ENCODE measurements at places on chromosomes 2 and 18. TPM values are rescaled to one million over a fixed set of nuclear protein-coding genes. Genes with fewer than 3 reads are reported as not detected.
A peak's percentile ranks its signal among the peaks of the same experiment; 100 is the strongest.

DNA sequence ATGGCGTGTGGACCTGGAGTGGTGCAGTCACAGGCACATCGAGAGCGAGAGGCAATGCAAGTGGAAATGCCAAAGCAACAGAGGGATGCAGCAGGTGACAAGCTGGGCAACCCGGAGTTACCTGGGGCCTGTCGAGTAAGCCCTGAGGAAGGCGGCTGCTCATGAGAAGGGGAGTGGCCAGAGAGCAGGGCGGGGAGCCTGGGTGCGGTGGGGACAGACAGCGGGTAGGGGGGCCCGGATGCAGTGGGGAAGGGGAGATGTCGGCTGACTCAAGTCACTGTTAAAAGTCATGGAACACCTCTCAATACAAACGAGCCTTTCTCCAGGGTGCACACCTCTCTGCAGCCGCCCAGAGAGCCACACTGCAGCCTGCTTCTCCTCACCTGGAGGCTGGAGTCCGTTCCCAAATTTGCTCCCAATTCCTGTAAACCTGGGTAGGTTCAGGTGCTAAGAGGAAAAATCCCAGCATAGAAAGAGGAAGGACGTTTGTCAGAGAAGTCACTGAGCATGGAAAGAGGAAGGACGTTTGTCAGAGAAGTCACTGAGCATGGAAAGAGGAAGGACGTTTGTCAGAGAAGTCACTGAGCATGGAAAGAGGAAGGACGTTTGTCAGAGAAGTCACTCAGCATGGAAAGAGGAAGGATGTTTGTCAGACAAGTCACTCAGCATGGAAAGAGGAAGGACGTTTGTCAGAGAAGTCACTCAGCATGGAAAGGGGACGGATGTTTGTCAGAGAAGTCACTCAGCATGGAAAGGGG lies 71.7 kb upstream of the TWIST2 start:
- DNase-seq, result no peak

DNA sequence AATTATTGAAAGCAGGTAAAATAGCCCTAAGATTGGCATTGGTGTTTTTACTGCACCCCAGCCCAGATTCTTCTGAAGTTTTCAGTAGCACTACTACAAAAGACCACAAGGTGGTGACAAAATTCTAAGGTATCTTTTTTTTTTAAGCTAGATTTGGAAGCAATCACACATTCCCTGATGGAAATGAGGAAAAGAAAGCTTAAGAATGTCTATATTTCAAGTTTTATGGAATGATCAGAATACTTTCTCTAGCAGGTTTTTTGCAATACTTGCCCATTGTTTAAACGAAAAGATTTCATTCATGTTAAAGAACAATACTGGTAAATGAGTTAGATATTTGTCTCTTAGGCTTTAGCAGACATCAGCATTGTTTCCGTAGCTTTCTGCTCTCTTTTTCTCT lies 32.1 kb upstream of the ZNF638 start:
- DNase-seq, result peak; percentile 56

DNA sequence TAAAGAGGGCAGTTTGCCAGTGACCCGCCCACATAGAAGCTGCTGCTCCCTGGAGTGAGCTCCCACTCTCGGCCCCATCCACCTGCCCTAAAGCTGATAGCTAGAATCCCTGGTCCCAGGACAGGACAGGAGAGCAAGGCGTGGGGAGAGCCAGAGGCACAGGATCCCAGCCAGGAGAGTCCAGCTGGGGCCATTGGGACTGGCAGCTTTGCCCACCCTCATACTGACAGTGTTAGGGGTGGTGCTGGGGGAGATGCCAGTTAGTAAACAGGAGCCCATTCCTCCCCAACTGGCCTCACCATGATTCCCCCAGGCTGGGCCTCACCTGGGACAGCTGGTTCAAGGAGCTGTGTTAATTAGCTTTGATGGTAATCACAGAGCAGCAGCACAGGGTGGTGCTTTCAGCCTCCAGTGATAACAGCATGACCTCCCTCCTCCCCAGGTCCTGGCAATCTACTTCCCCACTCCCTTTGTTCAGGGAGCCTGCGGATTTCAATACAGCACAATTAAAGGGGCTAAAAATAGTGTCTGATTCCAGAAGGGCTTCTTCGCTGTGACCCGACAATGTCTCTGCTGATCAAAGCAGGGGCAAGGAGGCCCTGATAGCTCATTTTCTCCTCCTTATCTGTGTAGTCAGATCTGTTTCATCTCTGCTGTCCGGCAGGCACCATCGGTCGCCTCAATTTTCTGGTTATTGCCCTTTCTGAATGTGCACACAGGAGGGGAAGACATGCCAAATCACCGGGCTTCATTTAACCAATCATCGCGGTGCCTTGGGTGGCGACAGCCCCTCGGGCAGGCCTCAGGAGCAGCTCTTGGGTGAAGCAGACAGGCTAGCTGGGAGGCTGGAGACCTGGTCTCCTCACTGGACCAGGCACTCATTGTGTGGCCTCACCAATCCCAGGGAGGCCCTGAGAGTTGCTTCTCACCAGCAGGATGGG lies 119.9 kb upstream of the TEX51 start:
- no peak for DNase-seq

GRCh38 chr2:160516547-160517365 lies 23.1 kb upstream of the RBMS1 start:
- DNase-seq, result no peak

GRCh38 chr2:102082571-102083392 lies 59.8 kb upstream of the IL1R1 start:
- DNase-seq, result peak; percentile 81

- DNase-seq, result no peak
These were observed 757.6 kb downstream of the NR4A2 start for GRCh38 chr2:155574941-155575340.

GRCh38 chr2:225911019-225911418 lies 511.5 kb downstream of the NYAP2 start:
- no peak for DNase-seq

GRCh38 chr18:11570073-11570588 lies 39.3 kb upstream of the SLC35G4 start:
- no peak for DNase-seq

DNA sequence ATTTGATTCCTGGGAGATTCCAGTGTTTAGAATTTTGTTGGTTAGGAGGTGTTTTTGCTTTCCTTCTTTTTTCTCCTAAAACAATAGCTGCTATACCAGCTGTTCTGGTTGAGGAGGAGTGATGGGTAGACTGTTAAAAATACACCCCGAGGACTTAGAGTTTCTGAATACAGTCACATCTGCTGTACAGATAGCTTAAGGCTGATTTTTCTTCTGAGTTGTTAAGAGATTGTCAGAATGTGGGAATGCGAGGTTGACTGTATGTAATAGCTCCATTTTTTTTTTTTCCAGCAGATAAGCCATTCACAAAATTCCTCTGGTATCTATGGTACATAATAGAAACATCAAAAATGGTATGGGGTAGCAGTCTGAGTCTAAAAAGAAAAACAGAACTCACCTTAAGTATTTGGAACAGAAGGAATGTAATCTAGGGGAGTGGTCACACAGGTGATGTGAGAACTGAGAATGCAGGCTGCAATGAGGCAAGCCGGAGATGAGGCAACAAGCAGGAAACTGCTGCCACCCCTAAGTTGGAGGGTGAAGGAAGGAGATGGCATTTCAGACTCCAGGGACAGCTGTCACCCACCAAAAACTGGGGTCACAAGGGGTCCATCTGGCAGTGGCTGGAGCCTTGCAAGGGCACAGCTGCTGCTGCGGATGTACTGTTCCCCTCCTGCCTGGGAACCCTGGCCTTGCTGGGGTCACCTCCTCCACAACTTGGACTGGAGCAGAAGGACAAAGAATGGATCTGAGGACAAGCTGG lies 2.4 kb downstream of the DGKD start:
- no peak for DNase-seq

- DNase-seq, result no peak
These were observed 5.5 kb upstream of the MROH2A start for GRCh38 chr2:233772583-233772982.

- DNase-seq, result peak; percentile 49
These were observed 3.8 kb downstream of the GALNT5 start for GRCh38 chr2:157261199-157261782.

DNA sequence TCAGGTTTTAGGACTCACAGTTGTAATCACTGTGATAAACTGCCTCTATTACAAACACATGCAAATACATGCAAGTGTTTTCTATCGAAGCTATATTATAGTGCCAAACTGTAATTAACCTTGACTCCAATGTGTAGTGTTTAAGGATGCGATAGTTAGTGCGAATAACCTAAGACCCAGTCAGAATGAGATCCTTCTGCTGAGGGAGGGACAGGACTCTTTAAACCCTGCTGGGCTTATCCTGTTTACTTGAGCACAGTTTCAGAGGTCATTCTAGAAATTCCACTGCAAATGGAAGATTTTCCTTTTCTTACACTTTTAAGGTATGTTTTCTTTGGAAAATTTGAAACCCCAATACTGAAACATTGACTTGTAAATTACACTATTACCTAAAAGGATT lies 68.2 kb downstream of the CALCRL start:
- no peak for DNase-seq

- no peak for DNase-seq
These were observed 113.5 kb downstream of the MEIS1 start for GRCh38 chr2:66548422-66548821.

DNA sequence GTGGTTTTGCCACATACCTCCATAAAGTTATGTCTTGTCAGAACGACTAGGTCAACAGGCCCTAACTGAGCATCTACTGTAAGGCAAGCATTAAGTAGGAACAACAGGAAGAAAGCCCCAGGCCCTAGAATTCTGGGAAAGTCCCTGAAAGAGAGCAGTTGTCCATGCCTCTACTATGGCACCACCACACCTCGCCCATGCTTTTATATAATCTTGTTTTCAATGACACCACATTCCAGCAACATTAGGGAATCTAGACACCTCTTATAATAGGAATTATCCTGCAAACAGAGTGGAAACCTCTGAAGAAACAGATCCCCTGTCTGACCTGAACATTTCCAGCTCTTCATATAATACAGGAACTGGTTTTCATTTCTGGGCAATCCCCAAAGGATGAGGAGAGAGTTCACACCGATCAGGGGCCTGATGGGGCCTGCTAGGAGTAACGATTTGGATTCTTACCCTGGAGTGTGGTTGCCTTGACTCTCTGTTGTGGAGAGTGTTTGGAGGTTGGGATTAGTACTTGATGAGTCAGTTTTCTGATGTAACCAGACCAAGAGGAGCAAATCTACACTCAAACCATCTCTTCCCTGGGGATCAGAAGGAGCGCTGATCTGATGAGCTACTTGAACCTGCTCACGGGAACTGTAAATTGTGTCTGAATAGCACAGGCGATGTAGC lies 31.9 kb upstream of the CEP68 start:
- no peak for DNase-seq

- peak; percentile 73 for DNase-seq
These were observed 56.8 kb upstream of the TTN start for GRCh38 chr2:178863856-178864620.

- no peak for DNase-seq
These were observed 172.2 kb downstream of the DPP10 start for GRCh38 chr2:114614592-114614991.

GRCh38 chr2:8851811-8852560 lies 14.6 kb upstream of the KIDINS220 start:
- peak; percentile 35 for DNase-seq

GRCh38 chr18:61980355-61980754 lies 87.5 kb upstream of the RNF152 start:
- no peak for DNase-seq

DNA sequence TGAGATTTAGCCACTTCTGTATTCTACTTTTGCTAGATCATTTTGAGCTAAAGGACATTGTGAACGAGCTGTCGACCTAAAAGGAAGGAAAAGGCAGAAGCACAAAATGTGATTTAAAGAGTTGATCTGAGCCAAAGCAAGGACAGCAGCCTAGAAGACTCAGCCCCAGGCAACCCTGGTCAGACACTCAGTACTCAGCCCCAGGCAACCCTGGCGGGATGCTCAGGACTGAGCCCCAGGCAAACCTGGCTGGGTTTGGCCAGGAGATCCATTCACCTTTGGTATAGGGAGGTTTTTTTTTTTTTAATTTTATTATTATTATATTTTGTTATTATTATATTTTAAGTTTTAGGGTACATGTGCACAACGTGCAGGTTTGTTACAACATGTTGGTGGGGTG lies 34.3 kb upstream of the PXDN start:
- no peak for DNase-seq

DNA sequence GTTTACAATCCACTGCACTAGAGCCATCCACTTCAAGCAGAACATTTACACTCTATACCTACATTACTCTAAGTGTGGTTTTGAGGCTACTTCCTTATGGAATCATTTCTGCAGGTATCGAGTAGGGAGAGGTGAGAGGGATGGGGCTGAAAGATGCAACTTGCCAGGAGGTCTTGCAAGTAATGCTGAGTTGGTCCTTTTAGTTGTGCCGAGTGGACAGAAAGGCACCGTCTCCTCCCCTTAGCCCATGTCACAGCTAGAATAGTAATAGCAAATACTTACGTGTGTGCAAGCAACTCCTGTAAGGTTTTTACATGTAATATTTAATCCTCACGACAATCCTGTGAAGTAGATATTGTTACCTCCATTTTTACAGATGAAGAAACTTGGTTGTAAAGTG lies 158.8 kb upstream of the TTC39C start:
- DNase-seq, result no peak

The CYTIP gene
- 0.48 TPM for polyA plus RNA-seq

The IL1B gene
- 0.92 TPM for polyA plus RNA-seq

The NGEF gene
- 2.3 TPM for polyA plus RNA-seq

The MAPRE3 gene
- 41.5 TPM for polyA plus RNA-seq

The ATRAID gene
- 104 TPM for polyA plus RNA-seq

The FOXI3 gene
- polyA plus RNA-seq, result not detected

The EFHD1 gene
- 23.1 TPM for polyA plus RNA-seq

The COLEC11 gene
- polyA plus RNA-seq, result 0.71 TPM
